NB4 (cell line): ENCODE measurements at places on chromosomes 11 and 22.

GRCh38 chr22:36762687-36763260 lies 13.1 kb downstream of the IFT27 start:
- no peak for DNase-seq

DNA sequence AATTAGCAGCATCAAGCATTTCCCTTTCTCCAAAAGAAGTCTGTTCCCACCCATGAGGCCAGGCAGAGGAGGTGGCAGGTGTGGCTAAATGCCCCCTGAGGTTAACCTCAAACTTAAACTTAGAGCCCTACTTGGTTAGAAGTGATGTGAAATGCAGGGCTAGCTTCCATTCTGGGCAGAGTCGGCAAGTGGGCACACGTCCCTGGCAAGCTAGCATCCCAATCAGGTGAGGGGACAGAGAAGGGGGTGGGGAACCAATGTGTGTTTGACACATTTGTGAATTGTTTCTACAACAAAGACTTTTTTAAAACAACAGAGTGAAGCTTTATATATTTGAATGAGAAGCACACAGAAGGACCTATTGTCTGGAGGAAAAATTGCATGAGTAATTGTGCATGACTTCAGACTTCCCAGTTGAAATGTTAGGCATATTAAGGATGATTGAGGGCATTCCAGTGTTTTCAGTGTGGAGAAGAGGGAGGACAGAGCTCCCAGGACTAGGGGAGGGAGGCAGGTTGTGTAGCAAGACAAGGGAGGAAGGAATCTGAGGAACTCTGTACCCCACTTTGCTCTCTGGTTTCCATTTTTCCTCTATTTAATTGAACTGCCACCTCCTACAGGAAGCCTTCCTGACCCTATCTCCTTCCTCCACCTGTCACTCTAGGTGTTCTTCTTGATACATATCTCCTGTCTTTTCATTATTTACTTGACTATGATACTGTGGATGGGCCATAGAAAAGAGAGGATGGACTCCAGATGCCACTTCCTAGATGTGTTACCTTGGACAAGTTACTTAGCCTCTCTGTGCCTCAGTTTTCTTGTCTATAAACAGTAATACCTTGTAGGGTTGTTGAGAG lies 83.3 kb upstream of the PICALM start:
- no peak for DNase-seq

DNA sequence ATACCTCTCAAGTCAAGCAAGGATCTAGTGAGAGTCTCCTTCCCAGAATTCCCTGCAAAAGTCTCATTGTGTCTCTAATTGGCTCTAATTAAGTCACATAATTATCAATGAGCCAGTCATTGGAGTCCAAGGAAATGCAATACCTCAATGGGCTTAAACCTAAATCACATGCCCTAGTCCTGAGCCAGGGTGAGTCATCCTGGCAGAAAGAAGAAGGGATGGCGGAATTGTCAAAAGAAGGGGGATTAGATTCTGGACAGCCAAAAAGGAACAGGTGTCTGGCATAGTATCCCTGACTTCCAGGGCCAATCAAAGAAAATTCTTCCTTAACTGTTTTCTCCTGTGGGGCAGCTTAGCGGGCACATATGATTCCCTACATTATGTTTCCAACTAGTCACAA lies 25.1 kb upstream of the LDLRAD3 start:
- DNase-seq: no peak

- no peak for DNase-seq
Measured at GRCh38 chr11:15075162-15075526, 1.8 kb downstream of the CALCB start.

DNA sequence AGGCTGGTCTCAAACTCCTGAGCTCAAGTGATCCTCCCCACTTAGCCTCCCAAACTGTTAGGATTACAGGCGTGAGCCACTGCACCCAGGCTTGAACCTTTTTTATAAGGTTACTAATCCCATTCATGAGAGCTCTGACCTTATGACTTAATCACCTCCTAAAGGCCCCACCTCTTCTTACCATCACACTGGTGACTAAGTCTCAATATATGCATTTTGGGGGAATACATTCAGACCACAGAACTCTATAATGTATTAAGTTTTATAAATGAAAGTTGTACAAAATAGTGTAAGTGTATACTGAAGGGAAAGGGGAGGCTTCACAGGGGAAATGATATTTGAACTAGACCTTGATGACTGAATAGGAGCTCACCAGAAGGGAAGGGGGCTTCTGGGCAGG lies 28.4 kb upstream of the RBFOX2 start:
- no peak for DNase-seq

DNA sequence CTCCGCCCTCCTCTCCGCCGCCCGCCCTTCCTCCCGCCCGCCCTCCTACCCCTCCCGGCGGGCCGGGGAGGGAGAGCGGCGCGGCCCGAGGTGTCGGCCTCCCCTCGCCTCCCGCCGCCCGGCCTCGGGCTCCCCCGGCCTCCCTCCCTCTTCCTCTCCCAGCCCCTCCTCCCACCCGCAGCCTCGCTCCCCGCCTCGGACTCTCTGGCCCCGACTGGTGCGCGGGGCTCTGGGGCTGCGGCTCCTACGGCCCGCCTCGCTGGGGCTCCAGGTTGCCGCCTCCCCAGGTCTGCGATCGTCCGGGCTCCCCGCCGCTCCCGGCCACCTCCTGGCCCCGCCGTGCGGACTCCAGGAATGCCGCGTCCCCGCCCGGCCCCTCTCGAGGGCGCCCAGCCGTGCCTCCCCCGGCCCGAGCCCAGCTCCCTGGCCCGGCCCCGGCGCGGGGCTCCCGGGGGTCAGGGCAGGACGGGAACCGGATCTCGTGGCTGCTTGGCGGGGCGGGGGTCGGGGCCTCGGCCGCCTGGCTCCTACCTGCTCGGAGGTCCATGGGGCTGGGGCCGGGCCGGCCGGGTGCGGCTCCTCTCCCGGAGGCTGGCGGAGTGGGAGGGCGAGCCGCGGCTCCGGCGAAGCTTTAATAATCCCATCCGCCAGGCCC lies at the start of gene CLCF1:
Gene CLCF1, minus strand, starts transcription at position 606 of the 655 bp plus-strand sequence. Its CDS starts 59 bp downstream, at position 547.
- DNase-seq: peak; percentile 87

- no peak for DNase-seq
Measured at GRCh38 chr11:122869622-122870021, 12.9 kb upstream of the JHY start.

DNA sequence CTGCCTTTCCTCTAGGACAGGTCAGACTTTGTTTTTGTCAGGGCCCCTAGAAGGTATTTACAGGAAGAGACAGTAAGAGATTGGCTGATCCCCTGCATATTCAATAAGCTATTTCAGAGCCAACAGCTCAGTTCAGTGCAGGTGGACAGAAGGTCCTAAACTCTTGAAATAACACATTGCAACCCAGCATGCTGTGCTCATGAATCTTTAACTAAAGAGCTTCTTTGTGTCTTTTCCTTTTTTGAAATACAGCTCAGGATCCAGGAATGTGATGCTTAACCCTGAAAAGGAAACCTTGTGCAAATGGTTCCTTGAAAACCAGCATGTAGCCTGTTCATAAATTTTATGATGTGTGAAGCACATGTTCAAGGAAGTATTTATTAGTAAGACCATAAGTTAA lies 43.9 kb downstream of the BBOX1 start:
- no peak for DNase-seq

DNA sequence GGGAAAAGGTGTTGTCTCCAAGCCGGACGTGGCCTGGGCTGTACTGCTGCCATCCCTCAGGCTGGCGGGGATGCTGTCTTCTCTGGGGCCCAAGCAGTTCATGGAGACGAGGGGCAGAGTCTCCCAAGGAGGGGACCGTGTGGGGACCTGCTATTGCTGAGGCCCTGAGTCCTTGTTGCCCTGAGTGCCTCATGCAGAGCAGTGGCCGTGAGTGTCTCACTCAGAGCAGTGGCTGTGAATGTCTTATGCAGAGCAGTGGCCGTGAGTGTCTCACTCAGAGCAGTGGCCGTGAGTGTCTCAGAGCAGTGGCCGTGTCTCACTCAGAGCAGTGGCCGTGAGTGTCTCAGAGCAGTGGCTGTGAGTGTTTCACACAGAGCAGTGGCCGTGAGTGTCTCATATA lies 54.7 kb downstream of the GRAMD4 start:
- no peak for DNase-seq

DNA sequence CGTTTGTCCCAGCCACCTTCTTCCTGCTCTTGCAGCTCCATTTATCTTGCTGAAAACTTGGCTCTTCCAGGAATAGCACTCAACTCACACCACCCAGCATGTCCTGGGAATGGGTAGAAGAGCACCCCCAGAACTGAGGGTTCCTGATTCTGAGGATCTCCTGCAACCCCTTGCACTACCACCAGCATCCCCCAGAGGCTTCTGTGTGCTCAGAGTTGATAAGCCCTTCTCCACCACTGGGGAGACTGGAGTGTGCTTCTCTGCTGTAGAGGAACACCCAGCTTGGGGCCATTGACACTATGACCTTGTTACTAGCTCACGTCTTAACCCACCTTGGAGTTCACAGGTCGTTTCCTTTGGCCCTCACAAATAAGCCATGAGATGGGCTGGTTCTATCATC lies 121.0 kb downstream of the GRIK4 start:
- peak; percentile 63 for DNase-seq

DNA sequence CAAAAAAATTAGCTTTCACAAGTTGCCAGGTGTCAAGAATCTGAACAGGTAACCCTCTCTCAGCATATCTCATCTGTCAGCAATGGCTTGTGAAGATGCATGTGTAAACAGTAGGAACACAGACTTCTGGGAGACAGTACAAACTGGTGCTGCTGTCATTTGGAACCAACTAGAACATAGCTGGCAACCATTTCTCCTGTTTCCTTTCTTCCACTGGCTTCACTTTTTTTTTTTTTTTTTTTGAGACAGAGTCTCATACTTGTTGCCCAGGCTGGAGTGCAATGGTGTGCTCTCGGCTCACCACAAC lies 2.1 kb upstream of the PIK3C2A start:
- DNase-seq: no peak

- DNase-seq: no peak
Measured at GRCh38 chr11:33067294-33067693, 27.9 kb downstream of the TCP11L1 start.

GRCh38 chr11:87775036-87775435 lies 400.2 kb downstream of the RAB38 start:
- no peak for DNase-seq

- no peak for DNase-seq
Measured at GRCh38 chr11:30509364-30509763, 76.8 kb downstream of the MPPED2 start.

- DNase-seq: no peak
Measured at GRCh38 chr22:42434748-42435425, 2.7 kb upstream of the NFAM1 start.

GRCh38 chr11:20193307-20193706 lies 33.0 kb upstream of the DBX1 start:
- DNase-seq: no peak

DNA sequence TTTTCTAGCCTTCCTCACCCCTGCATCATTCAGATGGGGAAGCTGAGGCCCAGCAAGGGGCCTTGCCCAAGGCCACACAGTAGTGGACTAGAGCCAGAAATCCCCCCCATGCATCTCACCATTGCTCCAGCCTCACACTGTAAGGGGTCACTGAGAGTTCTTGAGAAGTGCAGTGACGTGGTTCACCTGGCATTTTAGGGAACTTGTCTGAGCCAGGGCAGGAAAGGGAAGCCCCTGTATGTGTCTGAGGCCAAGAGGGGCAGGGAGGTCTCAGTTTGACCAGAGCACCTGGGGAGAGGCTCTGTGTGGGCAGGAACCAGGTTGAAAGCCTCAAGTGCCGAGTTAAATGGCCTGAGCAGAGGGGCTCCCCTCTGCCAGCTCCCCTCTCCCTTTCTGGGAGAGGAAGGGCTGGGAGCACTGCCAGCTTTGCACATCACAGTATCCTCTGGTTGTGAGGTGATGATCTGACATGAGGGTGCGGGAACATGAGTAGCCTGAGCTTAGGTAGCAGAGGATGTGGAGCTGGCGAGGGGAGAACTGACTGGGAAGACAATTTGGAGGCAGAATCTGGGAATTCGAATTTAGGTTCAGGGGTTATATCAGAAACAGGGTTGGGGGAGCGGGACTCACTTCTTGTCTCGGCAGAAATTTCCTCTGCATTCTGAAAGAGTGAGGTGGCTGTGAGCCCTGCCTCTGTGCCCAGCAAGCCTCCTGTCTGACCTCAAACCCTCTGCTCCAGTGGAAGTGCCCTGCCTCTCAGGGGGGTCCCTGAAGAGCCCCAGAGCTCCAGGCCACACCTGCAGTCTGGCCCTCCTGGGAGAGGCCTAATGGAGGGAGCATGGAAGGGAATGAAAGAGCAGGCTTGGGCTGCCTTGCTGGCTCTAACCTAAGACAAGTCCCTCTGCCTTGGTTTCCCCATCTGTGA lies 14.6 kb downstream of the ARHGEF17 start:
- peak; percentile 43 for DNase-seq

- peak; percentile 73 for DNase-seq
Measured at GRCh38 chr11:76233196-76233921, 27.1 kb upstream of the WNT11 start.

GRCh38 chr11:75994616-75995015 lies 179.6 kb downstream of the UVRAG start:
- DNase-seq: no peak

- DNase-seq: no peak
Measured at GRCh38 chr11:12831471-12832202, 157.4 kb downstream of the TEAD1 start.

- DNase-seq: no peak
Measured at GRCh38 chr11:102288725-102289083, 28.6 kb upstream of the BIRC3 start.
